ENCODE measurements at places on chromosomes 2 and 18.

GRCh38 chr2:171389780-171390179 lies 44.0 kb downstream of the METTL8 start:
- no peak for DNase-seq

DNA sequence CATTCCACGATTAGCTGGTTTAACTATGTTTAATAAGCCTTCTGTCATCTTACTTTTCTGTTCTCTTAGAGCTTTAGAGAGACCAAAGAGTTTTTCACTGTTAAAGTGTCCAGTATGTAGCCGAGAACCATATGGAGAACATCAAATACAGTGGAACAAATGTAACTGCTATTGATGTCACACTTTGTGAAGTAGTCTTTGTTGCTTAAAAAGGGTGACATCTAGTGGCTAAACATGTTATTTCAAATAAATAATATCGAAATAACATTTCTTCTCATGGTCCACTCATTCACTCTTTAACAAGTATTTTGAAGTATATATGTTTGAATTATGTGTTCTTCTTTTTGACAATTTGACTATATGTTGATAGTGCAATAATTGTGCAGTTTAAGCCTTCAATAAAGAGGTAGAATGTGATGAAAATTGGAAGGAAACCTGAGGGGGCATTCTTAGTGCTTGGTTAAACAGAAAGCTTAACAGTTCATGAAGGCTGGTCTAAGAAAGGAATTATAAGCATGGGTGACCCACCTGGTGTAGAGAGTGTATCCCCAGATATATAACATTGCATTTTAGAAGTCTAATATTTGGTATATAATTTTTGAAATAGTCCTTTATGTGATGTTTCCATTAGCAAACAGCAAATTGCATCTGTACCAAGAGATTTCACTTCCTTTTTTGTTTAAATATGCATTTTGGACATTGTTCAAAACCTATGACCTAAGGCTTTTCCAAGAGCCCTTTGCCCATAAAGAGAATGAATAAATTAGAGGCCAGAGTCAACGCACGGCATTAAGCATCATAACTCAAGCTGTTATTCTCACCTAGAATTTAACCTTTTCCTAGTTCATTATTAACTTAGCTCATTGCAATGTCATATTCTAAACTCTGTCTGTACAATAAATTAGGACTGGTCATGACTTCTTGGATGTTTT lies 112.1 kb downstream of the KYNU start:
- DNase-seq, result peak; percentile 65

DNA sequence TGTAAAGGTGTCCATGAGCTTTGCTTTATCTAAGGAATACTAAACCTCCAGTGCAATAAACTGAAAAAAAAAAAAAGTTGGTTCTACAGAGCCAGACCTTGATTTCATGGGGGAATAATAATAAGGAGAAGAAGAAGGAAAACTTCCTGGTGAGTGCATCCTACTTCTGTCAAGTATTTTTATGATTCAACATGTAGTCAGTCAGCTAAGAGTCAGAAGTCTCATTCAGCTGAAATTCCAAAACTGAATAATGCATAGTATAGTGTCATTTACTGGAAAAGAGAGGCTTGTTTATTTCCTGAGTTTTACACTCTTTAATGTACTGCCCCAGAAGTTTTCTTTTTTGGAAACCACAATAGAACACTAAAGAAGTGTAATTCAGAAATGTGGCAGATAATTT lies 77.8 kb upstream of the TACR1 start:
- DNase-seq, result peak; percentile 42

- no peak for DNase-seq
These were observed 312.9 kb downstream of the CYP26B1 start for GRCh38 chr2:71834796-71835195.

- DNase-seq, result no peak
These were observed 153.5 kb upstream of the FOSL2 start for GRCh38 chr2:28239207-28239606.

- DNase-seq, result no peak
These were observed 138.7 kb upstream of the CCDC150 start for GRCh38 chr2:196500686-196501431.

DNA sequence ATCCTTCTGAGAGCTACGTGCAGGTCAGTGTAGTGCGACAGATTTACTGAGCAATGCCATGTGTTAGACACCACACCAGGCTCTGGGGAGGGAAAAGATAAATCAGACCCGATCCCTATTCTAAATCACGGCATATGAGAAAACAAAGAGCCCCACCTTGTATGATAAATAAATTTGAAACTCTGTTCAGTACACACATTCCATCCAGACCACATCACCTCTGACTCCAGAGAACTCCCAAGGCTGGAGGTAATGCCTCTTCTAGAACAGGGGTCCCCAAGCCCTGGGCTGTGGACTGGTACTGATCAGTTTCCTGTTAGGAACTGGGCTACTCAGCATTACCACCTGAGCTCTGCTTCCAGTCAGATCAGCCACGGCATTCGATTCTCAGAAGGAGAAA lies 77.3 kb downstream of the QPCT start:
- DNase-seq, result no peak

DNA sequence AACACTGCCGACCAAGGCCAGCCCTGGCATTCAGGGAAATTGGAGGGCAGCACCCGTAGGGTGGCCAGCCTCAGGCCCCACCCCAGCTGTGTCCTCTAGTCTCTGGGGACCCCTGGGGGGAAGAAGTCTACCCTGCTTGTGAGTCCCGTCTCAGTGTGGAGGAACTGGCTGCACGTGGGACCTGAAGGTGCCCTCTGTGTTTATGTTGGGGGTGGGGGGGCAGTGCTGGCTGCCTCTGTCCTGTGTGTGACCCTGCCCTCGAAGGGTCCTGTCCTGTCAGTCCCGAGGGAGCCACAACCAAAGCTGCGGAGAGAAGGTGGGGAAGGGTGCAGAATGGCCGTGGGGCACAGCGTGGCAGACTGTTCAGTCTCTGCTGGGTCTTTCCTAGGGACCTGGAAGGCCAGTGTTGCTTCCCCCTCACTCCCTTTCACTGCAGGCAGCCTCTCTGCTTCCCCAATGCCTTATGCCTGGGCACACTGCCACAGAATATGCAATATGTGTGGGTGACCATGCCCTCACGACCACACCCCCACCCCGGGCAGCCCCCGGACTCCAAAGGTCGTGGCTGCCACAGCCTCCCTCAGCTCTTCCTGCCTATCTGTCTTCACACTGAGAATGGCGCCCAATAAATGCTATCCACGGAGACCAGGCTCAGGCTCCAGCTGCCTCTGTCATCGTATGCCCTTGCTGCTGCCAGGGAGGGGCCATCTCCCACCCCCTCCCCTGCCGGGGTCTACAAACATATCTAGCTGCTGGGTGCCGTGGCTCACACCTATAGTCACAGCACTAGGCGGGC lies 33.3 kb upstream of the SLC35F6 start:
- no peak for DNase-seq

GRCh38 chr18:10145546-10145945 lies 231.7 kb downstream of the VAPA start:
- no peak for DNase-seq

GRCh38 chr2:99926986-99927385 lies 215.4 kb downstream of the AFF3 start:
- DNase-seq, result no peak

DNA sequence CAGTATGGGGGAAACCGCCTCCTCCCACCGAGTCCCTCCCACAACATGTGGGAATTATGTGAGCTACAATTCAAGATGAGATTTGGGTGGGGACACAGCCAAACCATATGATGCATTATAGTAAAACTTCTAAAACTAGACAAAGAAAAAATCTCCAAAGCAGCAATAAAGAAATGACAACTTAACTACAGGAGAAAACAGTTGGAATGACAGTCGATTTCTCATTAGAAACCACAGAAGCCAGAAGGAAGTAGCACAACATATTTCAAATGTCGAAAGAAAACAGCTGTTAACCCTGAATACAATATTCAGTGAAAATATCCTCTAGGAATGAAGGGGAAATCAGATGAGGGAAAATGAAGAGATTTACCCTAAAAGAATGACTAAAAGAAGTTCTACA lies 53.5 kb upstream of the TCF4 start:
- DNase-seq, result no peak

DNA sequence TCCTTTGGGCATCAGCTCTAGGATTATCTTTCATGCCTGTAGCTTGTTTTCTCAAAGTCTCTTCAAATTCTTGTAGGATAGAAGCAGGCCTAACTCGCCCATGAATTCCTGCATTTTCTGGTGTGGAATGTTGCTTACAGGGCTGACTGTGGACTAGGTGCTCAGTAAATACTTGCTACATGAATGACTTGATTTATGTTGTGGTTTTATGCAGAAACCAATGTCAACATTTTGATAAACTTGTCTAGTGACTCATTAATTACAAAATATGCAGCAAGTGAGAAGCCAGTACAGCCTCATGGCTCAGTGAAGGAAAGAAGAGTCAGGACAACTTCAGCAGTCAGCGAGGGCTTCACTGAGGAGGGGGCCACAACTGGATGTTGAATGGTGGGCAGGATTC lies 110.6 kb upstream of the SIX2 start:
- no peak for DNase-seq

GRCh38 chr18:42429196-42429595 lies 474.2 kb downstream of the PIK3C3 start:
- DNase-seq, result no peak

DNA sequence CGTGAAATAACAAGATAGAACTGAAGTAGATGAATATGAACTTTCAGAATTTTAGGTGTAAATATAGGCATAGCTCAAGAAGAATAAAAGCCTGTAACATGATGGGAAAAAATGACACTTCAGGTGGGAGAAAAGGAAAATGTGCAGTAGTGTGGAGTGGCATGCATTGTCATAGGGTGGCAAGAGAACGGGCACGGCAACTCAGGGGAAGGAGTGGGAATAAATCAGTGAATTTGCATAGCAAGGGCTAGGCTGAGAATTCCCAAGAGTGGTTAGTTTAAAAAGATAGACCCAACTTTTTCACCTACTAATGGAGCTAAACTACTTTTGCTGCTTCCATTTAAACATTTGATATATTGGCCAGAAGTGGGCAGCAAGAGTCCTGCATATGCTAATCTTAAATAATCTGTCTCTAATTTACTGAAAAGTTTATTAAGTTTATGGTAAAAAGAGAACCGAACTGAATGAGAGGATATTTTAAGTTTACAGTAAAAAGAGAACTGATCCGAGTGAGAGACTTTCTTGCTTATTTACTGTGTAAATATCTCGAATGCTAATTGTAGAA lies 228.1 kb downstream of the CTNNA2 start:
- no peak for DNase-seq

GRCh38 chr2:58614219-58614618 lies 373.1 kb upstream of the FANCL start:
- DNase-seq, result no peak

DNA sequence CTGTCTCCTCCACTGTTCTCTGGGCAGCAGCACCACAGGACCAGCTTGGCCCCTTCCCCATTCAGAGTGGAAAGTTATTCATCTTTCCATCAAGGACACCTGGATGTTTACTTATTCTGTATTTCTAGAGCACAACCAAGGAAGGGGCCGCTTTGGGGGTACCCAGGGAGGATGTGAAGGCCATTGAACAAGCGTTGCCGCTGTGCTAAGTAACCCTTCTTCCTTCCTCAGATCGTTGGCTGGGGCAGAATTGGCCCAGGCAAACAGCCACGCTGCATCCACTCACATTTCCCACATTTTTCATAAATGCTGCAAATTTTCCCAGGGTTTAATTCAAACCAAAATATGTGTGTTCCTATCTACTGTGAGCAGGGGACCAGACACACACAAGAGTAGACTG lies 76.2 kb upstream of the NPAS2 start:
- DNase-seq, result no peak

DNA sequence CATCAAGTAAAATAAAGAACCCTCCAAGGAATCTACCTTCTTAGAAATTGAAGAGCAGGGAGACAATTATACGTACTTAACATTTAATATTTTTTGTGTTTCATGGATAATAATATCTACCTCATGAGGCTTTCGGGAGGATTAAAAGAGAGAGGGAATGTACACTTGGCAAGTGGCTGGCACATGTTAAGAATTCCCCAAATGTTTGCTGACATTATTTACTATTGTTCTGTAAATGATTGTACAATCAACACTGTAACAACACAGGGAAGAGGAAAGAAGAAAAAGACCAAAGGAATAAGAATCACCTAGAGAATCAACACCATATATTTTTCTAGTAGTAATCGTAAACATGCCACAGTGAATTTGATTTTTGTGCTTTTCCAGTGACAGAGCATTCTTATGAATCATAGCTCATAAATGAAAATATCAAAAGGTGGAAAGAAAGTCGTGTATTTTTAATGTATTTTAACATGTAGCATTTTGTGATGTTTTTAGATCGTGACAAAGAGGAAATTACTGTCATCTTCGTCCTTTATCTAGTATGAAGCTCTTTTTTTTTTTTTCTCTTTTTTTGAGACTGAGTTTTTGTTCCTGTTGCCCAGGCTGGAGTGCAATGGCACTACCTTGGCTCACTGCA lies 67.3 kb downstream of the B3GNT2 start:
- no peak for DNase-seq

- DNase-seq, result no peak
These were observed 42.6 kb upstream of the HNRNPA3 start for GRCh38 chr2:177169810-177170514.

DNA sequence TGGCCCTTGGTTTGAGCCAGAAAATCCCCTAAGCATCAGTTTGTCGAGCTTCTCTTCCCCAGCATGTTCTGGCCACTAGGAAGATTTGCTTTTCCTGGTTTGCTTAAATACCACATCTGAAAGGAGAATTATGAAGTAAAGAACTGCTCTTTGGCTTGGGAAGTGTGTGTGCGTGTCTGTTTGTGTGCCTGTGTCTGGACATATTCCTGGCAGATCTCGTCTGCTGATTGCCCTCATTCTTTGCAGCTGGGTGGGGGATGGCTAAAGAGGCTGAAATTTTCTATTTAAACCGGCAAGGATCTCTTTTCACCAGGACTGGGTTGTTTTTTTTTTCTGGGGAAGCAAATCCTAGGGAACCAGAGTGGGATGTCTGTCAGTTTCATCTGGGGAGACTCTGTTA lies 57.3 kb upstream of the MBOAT2 start:
- DNase-seq, result no peak
